Large intestine (tissue), 12 donors: ENCODE measurements at places on chromosomes 16 and 17. TPM values are rescaled to one million over a fixed set of nuclear protein-coding genes. Genes with fewer than 3 reads are reported as not detected.

GRCh38 chr17:17774009-17774881 lies 62.5 kb downstream of the SREBF1 start:
- DNase-seq, result no peak

DNA sequence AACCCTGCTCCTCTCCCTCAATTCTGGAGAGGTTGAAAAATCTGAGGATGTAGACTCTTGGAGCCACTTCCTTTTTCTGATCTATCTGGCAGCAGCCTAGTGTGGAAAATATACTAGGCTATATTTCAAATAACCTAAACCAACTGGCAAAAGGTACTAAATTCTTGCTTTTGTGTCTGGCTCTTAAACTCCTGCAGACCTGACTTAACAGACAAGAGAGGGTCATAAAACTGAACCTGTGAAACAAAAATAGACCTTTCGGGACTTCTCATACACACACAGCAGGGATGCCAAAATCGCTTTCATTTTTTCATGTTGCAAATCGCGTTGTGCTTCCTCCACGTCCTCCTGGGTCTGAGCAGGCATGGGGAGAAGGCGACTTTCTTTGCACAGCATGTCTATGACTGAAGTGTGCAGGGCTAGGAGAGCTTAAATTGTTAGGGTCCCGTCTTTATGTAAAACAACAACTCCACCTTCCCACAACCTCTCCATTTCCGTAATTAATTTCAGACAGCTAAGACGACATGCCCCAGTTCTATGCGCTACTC lies 520.7 kb upstream of the PSMD7 start:
- no peak for DNase-seq

GRCh38 chr16:55474821-55475220 lies 4.2 kb upstream of the MMP2 start:
- DNase-seq, result no peak

DNA sequence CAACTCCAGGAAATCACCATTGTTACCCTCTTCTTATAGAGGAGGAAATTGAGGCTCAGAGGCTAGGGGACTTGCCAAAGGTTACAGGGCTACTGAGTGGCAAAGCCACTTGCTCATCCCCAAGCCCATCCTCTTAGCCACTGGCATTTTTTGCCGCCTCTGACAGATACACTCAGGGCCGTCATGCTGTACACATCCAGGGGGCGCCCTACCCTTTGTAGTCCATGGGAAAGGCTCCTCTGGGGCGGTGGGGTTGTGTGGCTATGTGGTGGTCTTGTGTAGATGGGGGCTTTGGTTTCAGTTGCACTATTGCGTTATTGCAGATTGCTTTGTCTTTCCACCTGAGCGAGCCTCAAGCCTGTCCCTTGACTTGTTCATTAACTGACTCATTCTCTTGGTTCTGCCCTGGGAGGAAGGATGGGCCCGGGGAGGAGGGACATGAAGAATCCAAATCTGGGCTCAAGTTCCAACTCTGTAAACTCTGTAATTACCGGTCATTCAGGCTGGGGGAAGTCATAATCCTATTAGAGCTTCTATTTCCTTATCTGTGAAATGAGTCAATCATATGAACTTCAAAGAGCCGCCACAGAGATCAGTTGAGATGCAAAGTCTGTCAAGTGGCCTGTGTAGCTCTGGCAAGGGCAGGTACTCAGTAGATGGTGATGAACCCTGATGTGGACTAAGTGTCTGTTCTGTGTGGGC lies 2.8 kb downstream of the NOS2 start:
- peak; percentile 90 for DNase-seq

Gene LUC7L3
- polyA plus RNA-seq, result 273 TPM

Gene FOXL1
- 5.1 TPM for polyA plus RNA-seq

Gene CACNG1
- polyA plus RNA-seq, result 0.25 TPM

Gene HES7
- polyA plus RNA-seq, result 0.16 TPM
